Stimulated activated effector memory CD8-positive, alpha-beta T cell treated with anti-CD3 and anti-CD28 coated beads, Interleukin-12 subunit alpha, Interleukin-12 subunit beta, amount 100 ng/mL, for 72 hours (primary cell): ENCODE measurements at places on chromosomes 1 and 21.

DNA sequence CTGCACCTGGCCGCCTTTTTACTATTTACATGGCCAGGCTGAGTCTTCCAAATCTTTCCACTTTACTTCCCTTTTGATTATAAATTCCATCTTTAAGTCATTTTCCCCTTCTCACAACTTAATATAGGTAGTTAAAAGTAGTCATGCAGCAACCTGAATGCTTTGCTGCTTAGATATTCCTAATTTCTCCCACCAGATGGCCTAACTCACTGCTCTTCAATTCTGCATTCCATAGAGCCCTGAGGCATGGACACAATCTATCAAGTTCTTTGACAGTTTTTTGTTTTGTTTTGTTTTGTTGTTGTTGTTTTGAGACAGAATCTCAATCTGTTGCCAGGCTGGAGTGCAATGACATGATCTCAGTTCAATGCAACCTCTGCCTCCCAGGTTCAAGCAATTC is 21.7 kb upstream of the FAAH start:
- DNase-seq, result no peak

- DNase-seq, result no peak
Observed at GRCh38 chr1:205315008-205315618, 6.4 kb downstream of the NUAK2 start.

DNA sequence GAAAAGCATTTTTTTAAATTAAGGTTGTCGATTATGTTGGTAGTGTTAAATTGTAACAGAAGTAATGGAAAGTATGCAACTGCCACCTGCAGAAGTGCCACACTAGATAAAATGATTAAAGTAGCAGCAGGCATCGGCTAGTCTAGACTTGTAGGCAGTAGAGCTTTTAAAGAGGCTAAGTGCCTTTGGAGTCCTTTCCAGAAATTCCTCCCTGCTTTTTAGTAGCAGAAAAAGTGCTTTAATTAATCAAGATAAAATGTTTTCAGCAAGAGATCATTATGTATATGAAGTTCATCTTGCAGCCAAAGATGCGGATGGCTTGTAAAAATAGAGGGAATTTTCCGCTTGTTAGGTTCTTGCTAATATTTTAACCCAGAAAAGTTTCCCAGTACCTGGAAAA is 87.1 kb upstream of the LRRC8D start:
- DNase-seq, result no peak

- DNase-seq, result no peak
Observed at GRCh38 chr1:245748240-245748639, 593.5 kb downstream of the KIF26B start.

- no peak for DNase-seq
Observed at GRCh38 chr1:37303884-37304574, 170.4 kb upstream of the ZC3H12A start.

DNA sequence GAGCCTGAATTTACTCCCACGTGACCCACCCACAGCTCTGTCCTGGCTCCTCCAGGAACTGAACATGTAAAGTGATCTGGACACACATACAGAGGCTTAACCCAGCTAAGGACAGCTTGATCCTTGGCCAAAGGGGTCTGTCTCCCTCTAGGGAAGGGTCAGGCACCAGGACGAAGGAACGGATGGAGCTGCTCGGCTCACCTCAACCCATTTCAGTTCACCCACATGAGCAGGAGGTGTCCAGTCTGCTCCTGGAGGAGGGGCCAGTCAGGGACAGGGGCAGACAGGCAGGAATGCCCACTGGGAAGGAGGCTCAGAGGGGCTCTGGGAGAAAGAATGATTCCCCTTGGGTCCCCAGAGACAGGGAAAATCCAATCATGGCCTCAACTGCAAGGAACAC is 567.2 kb downstream of the PTPRU start:
- no peak for DNase-seq

- DNase-seq, result no peak
Observed at GRCh38 chr21:29499734-29500343, 201.1 kb downstream of the BACH1 start.

- no peak for DNase-seq
Observed at GRCh38 chr1:43832255-43832654, 101.3 kb upstream of the ARTN start.

DNA sequence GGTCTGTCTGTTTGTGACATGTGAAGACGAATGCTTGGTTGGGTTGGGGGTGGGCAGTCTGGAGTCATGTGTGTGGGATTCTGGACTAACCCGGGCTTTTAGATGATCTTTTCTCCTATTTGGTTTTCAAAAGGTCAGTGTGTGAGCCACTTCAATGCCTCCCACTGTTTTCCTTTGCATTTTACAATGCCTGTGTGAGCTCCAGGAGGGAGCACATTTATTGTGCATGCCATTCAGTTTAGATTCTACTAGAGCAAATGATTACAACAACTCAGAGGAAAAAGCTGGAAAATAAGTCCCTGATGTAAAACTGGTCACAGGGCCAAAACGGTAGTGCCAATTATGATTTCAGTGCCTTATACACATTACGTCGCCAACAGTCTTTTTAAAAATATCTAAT is 90.9 kb downstream of the LYPLAL1 start:
- DNase-seq, result no peak

DNA sequence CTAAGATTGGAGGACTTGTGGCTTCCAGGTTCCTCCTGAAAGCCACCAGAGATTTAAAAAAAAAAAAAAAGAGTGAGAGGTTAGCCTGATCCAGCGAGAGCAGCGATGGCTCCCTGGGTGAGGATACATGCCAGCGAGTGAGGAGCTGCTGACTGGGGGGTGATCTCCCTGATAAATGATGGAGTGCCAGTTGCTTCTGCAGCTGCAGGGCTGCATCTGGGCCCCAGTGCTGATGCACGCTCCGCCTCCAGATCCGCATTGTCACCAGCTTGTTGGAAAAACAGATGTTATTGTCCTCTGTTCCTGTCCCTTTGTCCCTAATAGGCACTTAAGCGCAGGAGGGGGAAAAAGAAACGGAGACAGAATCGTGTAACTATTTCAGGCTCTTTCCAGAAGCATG is 28.6 kb downstream of the UBIAD1 start:
- no peak for DNase-seq
